Heart left ventricle (tissue), 16 donors: ENCODE measurements at places on chromosomes 12 and 14.

- no peak for DNase-seq
These were observed 19.2 kb downstream of the EPS8 start for GRCh38 chr12:15770021-15770420.

- no peak for DNase-seq
These were observed 118.1 kb upstream of the SLCO1C1 start for GRCh38 chr12:20577054-20577453.

DNA sequence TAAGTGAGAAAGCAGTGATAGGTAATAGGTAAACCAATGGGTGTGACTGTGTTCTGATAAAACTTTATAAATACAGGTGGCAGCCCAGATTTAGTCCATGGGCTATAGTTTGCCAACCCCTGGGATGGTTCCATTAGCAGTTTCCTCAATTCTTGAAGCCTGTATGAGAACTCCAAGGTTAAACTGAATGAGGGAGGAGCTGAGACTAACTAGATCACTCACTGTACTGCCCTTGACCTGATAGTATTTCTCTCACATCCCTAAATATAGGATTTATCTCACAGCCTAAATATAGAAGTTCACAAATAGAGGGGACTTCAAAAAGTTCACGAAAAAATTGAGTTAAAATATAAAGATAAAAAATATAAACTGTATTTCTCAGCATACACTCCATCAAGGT lies 439.6 kb upstream of the CCDC196 start:
- no peak for DNase-seq

- DNase-seq = peak; percentile 51
These were observed 57.1 kb downstream of the DYRK2 start for GRCh38 chr12:67705394-67706370.
